Activated naive CD4-positive, alpha-beta T cell treated with anti-CD3 and anti-CD28 coated beads for 36 hours (primary cell): ENCODE measurements at places on chromosomes 7 and 10. TPM values are rescaled to one million over a fixed set of nuclear protein-coding genes. Genes with fewer than 3 reads are reported as not detected.

DNA sequence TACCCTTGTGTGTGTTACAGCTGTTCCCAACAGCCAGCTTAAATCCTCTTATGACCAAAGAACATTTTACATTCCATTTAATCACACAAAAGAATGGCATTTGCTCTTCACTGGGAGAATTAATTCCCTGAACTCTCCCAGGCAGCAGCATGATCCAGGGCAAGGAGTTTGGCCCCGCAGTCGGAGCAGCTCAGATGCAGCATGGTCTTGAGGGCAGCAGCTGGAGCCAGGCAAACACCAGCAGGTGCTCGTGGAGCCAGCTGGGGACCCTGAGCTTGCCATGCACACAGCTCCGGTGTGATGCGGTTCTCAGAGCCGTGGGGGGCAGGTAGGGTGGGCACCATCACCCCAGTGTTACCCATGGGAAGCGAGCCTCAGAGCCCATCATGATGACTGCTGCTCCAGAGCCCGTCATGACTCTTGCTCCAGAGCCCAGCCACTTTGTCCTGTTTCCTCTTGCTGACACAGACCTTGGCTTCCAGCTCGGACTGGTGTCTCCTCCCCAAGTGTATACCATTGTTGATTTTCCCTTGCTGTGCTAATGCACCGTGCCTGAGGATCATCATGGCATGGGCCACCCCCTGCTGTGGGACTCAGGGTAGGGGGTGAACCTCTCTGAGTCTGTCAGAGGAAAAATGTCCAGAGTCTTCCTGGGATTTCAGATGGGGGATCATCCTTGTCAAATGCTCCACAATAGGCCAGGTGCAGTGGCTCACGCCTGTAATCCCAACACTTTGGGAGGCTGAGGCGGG, 75.8 kb downstream of the ZRANB1 start:
- DNase-seq, result no peak

DNA sequence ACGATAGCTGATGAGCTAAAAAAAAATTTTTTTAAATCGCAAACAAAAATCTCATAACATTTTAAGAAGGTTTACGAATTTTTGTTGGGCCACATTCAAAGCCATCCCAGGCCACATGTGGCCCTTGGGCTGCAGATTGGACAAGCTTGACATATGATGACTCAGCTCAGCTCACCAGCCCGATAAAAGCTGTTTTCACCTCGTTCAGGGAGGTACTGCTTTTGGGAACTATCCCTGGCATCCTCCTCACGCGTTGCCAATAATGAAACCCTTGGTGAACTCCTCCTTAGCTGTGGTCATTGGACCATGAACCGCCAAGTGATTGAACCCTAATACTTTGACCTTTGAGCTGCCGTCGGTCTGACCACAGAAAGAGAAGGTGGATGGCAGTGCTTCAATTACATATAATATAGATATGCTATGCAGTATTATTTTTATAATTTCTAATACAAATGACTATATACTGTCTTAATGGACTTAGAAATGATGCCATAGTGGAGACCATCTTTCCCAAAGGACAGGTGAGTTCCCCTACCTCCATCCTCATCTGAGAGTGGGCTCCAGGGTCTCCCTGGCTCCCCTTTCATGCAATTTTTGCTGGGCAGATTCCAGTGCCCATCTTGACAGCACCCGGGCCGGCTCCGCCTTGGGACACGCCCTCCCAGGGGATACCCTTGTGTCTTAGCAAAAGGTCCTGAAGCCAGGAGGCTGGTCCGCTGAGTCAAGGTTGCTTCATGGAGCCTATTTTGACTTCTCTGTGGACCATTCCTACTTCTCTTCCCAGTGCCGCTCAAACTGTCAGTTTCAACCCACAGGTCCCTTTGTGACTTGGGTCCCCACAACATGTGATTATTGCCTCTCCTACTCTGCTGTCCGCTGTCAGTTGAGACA, 707.2 kb downstream of the PARD3 start:
- no peak for DNase-seq

DNA sequence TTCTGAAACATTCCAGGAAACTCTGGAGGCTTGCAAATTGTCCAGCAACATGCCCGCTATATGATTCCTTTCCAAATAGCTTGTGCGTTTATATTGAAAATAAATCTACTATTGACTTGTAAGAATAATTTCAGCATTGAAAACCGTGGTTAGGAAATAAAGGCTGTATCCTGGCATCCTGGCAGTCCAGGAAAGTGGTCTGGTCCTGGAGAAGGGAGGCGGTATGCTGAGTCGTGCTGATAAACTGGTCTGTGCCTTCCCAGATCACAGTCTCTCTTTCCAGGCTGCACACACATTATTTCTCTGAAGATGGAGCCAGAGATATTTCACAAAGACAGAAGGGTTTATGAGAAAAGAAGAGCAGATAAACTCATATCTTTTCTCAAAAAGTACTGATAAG, 350.1 kb upstream of the COBL start:
- no peak for DNase-seq

ANKRD30A gene
- total RNA-seq, result not detected

CALML3 gene
- not detected for total RNA-seq

DNA sequence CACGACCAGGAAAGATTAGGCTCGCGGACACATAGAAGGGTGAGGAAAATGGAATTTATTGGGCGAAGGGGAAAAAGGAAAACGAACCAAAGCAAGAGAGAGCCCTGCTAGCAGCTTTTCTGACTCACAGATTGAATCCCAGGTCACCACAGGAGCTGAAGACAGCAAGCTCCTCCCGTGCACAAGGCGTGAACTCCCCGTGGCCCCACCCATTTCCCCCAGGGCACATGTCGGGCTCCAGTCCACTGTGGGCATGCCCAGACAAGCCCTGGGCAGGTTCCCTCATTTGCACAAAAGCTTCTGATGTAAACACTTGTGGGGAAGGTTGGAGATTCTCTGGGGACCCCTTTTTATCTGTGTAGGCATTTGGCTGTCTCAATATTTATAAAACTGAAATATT, 582.4 kb downstream of the SUGCT start:
- DNase-seq, result peak; percentile 73

GRCh38 chr10:21125471-21126228, 228.5 kb upstream of the NEBL start:
- DNase-seq, result no peak
